Cortex of kidney (tissue), 1 donor: ENCODE measurements at places on chromosomes 6 and 20.

GRCh38 chr6:149925974-149926777, 3.3 kb upstream of the RAET1G start:
- no peak for DNase-seq

DNA sequence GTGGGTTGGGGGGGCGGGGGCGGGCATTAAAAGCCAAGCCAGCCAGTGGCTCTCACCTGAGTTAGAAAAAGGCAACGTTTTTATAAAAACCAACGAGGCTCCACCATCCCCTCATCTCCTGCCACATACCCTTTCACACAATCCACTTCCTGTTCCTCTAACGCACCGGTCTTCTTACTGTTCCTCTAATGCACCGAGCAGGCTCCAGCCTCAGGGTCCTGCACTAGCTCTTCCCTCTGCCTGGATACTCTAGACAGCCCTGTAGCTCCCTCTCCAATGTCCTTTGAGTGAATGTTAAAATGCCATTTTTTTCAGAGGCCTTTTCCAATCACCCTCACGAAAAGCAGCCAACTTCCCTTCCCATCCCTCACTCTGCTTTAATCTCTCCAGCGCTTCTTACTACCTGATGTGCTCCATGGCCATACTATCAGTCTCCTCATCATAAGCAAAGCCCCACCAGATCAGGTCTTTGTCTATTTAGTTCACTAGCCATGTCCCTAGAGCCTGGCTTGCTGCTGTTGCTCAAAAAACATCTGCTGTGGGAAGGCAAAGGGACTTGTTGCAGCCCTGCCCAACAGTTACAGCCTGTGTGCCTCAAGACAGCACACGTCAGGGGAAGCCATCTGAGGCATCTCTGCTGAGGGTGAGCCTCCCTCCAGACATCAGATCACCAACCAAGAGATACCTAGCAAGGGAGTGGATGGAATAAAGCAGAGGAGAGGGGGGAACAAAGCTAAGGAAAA, 3.9 kb downstream of the FKBP1A start:
- DNase-seq = no peak

DNA sequence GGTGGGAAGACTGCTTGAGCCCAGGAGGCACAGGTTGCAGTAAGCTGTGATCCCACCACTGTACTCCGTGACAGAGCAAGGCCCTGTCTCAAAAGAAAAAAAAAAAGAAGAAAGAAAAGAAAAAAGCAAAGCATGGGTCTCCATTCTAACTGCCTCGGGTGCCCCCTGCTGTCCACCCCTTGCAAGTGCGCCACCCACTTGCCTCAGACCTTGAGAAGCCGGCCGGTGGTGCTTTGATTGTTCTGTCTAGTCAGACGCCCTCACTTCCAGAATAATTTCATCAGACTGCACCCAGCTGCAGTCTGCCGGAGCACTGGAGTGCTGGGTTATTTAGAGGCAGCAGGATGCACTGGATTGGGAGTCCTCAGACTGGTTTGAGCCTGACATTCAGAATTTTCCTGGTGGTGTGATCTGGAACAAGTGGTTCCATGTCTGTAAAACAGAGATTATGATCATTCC, 17.6 kb upstream of the TM9SF4 start:
- DNase-seq = no peak

DNA sequence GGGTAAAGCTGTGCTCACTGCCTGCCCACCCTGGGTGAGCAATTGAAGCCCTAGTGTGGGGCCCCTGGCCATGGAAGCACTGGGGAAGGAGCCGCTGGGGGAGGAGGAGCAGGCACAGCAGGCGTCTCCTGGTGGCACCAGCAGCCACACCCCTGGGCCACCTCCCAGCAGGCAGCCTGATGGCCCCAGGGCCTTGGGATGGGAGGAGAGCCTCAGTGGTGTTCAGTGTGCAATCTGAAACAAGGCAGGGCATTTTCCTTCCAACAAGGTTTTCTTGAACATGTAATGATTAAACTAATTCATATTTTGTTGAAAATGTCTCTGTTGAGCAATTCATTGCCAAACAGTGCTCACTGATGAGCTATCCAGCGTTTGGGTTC, 151.0 kb downstream of the ZDHHC14 start:
- DNase-seq = no peak

DNA sequence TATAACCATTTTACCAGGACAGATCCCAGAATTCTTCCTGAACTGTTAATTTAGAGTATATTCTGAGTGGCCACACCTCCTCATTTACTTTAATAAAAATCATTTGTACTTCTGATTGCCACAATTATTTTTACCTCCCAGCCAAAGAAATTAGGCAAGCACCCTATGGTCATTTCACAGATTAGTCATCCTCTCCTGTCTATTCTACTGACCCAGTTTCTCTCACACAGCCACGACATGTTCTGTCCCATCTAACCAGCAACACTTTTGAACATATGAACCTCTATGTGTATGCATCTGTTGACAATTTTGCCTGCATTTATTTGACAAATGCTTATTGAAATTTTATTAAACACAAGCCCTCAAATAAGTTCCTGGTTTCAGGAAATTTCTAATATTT, 202.6 kb upstream of the STXBP5 start:
- DNase-seq = no peak

- DNase-seq = no peak
Observed at GRCh38 chr6:335572-335971, 43.3 kb downstream of the DUSP22 start.

DNA sequence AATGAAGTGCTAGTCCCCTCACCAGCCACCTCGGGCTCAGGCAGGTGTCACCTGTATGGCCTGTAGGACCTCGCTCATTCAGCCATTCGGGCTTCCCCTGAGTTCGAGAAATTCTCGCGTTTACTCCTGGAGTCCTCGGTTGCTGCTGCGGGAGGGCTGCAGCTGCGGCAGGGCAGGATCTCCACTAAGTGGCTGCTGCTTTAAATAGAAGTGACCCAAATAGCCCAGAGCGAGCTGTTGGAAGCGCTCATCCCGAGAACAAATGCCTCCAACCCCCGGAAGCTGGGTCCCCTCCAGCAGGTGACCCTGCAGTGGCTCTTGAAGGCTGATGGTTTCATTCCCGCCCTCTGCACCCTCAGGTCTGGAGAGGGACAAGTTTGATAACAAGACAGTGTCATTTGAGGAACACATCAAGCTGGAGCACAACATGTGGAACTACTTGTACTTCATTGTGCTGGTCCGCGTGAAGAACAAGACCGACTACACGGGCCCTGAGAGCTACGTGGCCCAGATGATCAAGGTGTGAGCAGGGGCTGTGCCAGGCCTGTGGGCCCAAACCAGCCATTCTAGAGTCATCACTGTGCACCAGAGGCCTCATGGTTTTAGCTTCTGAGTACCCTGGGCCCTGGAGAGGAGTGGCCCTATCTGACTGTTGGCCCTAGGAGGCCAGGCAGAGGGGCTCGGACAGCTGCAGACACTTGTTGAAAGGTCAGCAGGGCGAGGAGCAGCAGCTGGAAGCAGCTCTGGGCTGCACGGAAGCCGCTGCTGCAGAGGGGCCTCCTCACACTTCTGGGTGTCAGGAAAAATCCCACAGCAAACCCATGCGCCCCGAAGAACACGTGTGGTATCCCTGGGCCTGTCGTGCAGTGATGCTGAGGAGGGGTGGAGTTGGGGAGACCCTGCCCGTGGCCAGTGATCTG, 18.1 kb downstream of the UQCC2 start:
- DNase-seq = no peak

DNA sequence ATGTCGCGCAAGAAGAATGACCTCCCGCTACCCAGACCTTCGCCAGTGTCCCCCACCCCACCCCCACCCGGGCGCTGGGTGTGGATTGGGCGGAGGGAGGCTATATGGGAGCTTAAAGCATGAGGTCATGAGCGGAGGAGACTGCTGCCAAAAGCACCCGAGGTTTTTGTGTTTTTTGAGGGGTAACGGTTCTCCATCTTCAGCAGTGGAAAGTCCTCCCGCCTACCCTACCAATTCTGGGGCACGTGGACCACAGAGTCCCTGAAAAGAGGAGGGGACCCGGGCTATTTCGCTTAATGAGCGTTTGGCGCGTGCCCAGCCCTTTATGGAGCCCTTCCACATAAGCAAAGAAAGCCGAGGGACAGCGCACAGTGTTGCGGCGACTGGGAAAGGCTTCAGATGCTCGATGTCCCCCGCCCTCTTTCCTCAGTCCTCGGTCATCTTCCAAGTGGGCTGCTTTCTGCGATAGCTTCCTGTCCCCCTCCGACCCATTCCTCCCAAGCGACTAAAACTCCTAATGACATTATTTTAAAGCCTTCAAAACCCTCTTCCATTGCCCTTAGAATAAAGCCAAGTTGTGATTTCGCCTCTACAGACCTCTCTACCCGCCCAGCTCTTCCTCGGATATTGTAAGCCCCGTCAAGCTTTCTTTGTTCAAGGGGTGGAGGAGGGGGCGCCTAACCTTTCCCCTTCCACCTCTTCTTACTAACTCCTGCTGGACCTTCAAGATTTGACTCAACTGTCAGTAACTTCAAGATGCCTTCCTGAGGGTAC, 2.1 kb upstream of the TRERF1 start:
- no peak for DNase-seq

DNA sequence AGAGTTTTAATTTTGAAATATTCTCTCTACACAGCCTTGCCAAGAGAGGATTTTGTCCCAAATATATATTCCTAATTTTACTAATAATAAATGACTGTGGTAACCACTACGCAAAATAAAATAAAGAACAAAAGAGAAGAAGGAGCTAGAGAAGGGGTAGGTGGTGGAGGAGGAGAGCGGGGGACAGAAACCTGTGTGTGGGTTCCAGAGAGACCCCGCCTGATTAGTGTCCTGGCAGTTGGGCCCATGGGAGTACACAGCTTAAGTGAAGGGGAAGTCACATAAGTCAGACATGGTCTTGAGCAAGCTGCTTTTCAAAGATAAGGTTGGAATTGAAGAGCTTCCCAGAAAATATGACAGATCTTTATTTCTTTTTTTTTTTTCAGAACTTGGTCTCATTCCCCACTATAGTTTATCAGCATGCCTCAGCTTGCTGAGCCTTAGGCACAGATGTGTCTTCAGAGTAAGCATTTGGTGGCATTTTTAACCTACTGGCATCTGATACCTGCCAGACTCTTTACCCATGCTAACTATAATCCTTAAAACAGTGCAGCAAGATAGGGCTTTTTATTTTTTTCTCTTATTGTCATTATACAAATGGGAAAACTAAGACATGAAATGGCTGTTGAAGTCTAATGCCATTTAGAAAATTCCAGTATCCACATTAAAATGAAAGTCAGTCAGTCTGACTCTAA, 9.6 kb upstream of the RHAG start:
- no peak for DNase-seq

DNA sequence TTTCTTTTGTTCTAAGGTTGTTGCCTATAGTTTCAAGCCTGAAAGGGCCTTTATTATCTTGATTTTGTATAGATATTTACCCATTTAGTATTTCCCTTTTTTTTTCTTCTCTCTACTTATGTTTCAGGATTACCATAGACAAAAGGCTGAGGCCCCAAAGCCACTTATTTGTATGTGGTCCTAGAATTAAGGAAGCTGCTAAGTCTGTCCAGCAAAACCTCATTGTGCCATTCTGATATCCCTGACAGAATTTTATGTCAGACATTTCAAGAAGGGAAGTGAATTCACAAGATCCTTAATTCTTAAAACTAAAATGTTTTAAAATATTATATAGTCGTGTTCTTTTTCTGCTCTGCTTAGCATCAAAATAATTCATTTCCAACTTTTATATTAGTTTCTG, 6.9 kb downstream of the HAO1 start:
- no peak for DNase-seq

DNA sequence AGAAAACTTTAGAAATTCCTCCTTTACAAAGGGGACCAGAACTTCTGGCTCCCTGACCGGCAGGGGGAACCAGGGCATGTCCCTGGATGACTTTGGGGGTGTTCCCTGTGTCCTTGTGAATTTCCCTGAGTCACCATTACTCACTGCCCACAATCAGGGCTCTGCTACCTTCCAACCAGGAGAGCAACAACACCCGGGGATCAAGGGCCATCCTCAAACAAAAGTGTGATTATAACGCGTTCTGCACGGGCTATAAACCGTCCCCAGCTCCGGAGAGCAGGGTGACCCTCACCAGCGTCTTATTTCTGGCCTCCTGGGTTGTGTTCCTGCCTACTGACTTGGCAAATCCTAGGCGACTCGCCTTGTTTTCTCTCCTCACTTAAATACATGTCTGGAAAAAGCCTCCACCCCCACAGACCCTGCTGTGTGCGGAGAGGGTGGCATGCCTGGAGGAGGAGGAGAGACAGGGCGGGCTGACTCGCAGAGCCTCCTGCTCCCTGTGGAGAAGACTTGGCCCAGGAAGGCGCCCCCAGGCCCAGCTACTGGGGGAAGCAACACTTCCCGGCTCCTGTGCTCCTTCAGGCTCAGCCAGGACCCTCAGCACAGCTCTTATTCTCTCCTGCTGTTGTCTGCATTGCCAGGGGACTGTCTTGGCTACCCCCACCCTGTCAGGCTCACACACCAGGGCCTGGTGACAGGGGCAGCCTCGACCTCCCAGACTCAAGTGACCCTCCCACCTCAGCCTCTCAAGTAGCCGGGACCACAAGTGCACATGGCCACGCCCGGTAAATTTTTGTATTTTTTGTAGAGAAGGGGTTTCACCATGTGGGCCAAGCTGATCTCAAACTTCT, 54.1 kb downstream of the FGD2 start:
- no peak for DNase-seq

GRCh38 chr6:68443704-68444103, 191.4 kb upstream of the ADGRB3 start:
- no peak for DNase-seq

DNA sequence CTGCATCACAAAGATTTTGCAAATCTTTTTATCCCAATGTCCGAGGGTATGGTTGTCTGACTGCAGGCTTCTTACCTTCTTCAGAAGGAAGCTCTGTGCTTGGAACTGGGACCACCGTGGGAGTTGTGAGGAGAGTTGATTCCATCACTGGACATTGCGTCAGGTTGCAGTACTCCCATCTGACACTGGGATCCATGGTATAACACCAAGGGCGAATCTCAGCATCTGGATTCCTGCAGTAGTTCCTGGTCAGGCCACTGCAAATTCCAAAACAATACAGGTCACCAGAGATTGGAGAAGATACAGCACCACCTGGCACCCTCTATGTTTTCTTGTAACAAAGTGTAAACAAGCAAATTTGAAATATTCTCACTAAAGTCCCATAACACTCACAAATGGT, 77.7 kb downstream of the LPA start:
- DNase-seq = no peak

DNA sequence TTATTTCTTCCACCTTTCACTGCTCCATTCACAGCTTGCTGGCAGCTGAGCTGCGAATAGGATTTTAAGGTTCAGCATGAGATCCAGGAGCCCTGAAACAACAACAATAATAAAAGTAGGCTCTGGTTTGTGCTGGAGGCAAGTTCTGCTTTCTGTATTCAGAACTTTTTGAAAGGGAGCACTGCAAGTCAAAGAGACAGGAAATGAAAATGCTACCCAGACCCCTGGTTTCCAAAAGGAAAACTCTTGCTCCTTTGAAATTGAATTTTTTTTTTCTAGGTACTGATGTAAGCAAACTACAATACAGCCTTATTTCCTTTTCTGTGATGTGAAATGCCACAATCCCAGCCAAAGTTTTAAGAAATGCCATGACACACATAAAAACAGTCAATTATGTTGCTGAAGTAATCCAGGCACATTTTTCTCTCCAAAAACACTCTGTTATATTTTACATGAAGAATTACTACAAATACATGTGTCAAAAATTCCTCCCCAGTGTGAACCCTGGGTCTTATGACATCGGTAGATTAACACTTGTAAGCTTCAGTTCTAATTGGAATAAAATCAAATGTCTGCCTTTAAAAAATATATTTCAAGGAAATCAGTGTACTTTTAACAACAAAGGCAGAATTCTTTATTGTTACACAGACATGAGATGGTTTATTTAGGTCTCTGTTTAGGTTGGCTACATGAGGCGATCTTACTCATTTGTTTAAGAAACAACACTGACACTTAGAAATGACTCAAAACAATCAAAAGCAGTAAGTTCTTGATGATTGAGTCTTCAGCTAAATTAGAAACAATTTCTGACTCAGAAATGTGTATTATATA, 656.7 kb downstream of the EPHA7 start:
- no peak for DNase-seq
